ENCODE measurements at places on chromosomes 1 and 21. TPM values are rescaled to one million over a fixed set of nuclear protein-coding genes. Genes with fewer than 3 reads are reported as not detected.

Gene PRMT2
- 64.5 TPM for total RNA-seq

DNA sequence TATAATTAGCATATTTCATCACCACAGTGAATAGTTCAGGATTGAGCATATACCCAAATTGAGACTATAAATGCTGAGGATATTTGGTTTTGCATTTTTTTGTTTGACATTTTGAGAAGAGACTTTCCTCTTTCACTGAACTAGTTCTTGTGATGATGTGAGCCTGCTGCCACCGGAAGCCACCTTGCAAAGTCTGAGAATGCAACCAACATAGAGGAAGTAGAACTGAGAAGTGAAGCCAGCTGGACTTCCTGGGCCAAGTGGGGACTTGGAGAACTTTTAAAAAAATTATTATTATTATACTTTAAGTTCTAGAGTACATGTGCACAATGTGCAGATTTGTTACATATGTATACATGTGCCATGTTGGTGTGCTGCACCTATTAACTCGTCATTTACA lies 102.3 kb downstream of the RPE65 start:
- DNase-seq, result no peak

Gene SLAMF9
- total RNA-seq, result 0.94 TPM

DNA sequence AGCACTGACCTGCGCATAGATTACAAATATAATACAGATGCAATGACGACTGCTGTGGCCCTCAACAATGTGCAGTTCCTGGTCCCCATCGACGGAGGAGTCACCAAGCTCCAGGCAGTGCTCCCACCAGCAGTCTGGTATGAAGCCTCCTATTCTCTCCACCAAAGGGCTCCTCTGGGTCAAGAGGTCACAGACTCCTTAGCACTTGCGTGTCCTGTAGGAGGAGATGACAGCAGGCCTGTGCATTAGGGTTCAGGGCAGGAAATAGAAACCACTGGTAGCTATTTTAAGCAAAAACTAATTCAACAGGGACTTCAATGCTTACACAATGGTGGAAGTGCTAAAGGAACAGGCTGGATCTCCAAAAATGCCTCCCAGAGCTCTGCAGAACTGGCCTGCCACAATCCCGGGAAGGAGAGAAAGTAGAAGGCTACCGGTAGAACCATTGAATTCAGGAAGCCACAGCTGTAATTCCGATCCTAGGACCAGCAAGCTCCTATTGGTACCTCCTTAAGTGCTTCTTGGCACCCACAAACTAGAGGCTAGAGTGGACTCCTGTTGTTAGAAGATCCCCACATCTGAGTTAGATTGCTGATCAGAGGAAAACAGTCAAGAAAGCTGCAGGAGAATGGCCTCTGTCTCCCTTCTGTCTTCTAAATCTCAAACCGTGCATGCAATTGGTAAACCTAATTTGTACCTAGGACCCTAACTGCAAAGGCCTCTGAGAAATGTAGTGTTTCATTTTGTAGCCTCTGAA lies 12.7 kb upstream of the DYNLT5 start:
- no peak for DNase-seq

Gene AUNIP
- total RNA-seq, result 11.0 TPM
